ENCODE measurements at places on chromosomes 16 and 17.

DNA sequence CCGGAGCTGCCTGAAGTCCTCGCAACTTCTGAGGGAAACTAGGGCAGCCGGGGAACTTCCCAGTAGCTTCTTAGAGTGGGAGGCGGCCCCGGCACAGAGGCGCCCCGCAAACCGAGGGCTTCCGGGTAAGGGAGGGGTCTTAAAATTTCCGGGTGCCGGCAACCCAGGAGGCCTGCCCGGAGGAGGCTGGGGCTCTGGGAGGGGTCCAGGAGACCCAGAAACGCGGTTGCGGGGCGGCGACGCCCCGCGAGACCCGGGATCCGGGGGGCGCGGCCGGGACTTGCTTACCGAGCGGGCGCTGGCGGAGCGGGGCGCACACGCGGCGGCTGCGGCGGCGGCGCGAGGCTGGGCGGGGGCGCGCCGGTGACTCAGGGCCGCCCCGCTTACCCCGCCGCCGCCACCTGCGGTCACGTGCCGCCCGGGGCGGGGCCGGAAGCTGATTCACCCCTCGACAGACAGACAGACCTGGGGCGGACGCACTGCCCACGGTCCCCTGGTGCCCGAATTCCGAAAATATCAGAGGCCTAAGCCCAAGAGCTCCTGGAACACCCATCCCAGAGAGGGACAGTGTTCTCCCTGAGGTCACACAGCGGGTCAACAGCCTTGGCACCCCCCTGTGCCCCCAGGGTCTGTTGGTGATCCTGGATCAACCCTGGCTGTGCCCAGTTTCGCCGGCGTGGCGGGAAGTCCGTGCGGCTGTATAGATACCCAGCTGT lies at the start of gene FAM83G:
Gene FAM83G, minus strand, starts transcription at position 344 of the 716 bp plus-strand sequence. CDS start 723 bp downstream, outside the sequence.
- DNase-seq, result peak; percentile 82

- DNase-seq, result no peak
Measured at GRCh38 chr17:67044940-67045339, 586 bp downstream of the CACNG1 start.

DNA sequence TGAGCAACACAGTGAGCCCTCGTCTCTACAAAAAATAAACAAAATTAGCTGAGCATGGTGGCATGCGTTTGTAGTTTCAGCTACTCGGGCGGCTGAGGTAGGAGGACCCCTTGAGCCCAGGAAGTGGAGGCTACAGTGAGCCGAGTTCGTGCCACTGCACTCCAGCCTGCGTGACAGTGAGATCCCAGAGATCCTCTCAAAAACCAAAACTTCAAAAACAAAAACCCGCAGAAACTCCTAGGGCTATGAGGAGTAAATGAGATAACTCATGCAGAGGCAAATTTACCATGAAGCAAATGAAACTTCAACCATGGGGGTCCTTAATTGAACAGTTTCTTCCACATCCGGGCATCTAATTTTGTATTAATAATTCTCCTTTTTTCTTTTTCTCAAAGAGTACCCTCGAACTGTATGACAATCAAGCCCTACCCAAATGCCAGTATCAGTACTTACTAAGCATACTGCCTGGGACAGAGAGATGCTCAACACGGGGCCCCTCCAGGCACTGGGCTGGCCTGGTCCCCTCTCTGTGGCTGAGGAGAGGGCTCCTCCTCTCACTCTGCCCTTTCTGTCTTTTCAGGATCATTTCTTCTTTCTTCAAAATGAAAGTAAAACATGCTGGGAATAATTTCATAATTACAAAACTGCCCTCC lies 789 bp upstream of the PIPOX start:
- DNase-seq, result no peak

- no peak for DNase-seq
Measured at GRCh38 chr17:9189870-9190269, 168.6 kb downstream of the NTN1 start.

GRCh38 chr16:81686391-81687130 lies 92.5 kb upstream of the PLCG2 start:
- no peak for DNase-seq

DNA sequence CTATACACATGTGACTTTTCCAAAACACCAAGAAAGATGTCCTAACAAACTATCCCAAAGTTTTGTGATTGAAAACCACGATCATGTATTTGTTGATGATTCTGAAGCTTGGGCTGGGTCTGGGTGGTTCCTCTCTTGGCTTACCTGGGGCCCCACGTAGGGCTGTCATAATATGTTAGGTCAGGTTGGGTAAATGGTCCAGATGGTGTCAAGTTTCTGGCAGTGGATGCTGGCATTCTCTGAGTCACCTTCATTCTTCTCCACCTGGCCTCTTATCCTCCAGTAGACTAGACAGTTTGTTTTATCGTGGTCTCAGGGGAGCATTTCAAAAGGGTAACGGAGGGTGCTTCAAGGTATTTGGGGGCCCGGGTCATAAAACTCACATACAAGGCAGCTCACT lies 39.4 kb downstream of the SYCE1L start:
- no peak for DNase-seq

- DNase-seq, result no peak
Measured at GRCh38 chr17:59493867-59494266, 71.5 kb upstream of the DHX40 start.

DNA sequence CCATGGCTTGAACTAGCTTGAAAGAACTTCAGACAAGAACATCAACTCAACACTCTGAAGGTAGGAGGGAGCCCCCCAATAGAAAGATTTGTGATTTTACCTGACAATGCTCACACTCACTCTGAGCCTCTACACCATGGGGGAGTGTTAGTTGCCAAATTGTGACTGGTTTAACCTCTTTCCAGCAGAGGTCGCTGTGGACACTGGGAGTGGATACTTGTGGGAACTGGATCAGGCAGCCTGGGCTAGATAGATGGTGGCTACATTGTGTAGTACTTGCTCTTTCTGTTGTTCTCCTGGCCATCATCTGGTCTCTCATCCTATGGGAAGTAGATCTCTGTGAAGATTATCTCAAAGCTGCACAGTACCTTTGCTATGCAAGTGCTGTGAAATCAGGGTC lies 2.9 kb downstream of the SMPD3 start:
- DNase-seq, result peak; percentile 2

- DNase-seq, result no peak
Measured at GRCh38 chr17:66387392-66387981, 85.1 kb downstream of the PRKCA start.

GRCh38 chr16:71412270-71413160 lies 29.3 kb downstream of the TLE7 start:
- DNase-seq, result peak; percentile 53

DNA sequence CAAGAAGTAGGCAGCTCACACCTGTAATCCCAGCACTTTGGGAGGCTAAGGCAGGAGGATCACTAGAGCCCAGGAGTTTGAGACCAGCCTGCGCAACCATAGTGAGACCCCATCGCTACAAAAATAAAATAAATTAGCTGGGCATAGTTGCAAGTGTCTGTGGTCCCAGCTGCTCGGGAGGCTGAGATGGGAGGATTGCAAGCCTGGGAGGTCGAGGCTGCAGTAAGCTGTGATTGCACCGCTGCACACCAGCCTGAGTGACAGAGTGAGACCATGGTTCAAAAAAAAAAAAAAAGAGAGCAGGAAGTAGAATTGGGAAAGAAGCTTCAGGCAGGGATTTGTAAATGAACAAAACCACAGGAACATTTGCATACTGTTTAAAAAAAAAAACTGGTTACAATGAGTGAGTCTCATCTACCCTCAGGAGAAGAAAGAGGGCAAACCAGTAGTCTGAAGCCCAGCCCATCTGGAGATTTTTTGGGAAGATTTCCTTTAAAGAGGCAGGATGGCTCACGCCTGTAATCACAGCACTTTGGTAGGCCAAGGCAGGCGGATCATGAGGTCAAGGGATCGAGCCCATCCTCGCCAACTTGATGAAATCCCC lies 7.9 kb downstream of the MPV17L start:
- DNase-seq, result peak; percentile 20

- no peak for DNase-seq
Measured at GRCh38 chr17:39351508-39351907, 49.9 kb downstream of the FBXL20 start.

DNA sequence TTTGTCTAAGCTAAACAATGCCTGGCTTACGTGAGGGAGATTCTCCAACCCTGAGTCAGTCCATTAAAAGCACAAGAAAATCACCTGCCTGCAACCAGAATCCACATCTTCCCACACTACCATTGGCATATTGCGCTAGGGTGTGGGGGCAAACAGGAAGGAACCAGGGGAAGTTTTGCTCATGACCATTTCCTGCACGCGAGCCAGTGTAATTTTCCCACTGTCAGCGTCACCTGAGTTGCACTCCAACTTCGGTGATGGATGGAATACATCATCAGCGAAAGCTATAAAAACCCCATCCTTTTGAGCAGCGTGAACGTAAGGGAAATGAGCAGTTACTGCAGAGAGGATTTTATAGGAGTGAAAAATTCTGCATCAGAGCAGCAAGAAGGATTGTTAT lies 167.9 kb upstream of the NOL11 start:
- peak; percentile 42 for DNase-seq

DNA sequence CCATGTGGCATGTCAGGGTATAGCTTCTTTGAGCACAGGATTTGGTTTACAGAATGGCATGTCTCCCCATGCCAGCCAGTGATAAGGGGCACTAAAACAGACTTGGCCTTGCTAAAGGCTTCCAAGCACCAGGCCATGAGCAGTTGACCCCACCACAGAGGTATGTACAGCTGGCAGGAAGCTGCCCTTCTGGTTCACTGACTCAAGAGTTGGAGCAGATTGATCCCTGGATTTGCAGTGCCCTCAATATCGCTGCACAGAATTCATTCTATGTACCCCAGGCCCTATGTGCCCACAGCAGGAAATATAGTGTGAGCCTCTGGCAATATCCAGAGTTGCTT lies 24.3 kb downstream of the HLF start:
- DNase-seq, result no peak

- DNase-seq, result no peak
Measured at GRCh38 chr17:80105762-80106161, 4.4 kb downstream of the GAA start.

GRCh38 chr16:84459941-84460405 lies 44.5 kb downstream of the MEAK7 start:
- DNase-seq, result no peak

GRCh38 chr17:82800885-82801284 lies 38.9 kb downstream of the ZNF750 start:
- no peak for DNase-seq

DNA sequence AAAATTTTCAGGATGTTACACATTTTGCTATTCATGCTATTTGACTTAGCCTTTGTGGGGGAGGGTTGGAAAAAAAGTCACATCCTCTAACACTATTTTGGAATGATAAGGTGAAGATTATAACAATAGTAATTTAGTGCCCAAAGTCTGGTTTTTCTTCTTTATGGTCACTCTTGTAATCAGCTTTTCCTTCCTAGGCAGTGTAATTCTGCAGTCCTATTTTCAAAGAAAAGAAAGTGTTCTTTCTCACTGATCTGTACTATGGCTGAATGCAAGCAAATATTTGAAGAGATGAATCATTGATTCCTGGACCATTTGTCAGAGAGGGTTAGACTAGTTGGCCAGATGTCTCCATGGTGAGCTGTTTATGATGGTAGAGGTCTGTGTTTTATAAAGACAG lies 8.4 kb downstream of the RSPRY1 start:
- DNase-seq, result peak; percentile 94

- DNase-seq, result no peak
Measured at GRCh38 chr17:299546-299945, 53.1 kb downstream of the RPH3AL start.

- no peak for DNase-seq
Measured at GRCh38 chr17:75808905-75809621, 24.5 kb downstream of the UNK start.

GRCh38 chr16:84339311-84339710 lies 29.0 kb upstream of the ATP2C2 start:
- DNase-seq, result no peak

DNA sequence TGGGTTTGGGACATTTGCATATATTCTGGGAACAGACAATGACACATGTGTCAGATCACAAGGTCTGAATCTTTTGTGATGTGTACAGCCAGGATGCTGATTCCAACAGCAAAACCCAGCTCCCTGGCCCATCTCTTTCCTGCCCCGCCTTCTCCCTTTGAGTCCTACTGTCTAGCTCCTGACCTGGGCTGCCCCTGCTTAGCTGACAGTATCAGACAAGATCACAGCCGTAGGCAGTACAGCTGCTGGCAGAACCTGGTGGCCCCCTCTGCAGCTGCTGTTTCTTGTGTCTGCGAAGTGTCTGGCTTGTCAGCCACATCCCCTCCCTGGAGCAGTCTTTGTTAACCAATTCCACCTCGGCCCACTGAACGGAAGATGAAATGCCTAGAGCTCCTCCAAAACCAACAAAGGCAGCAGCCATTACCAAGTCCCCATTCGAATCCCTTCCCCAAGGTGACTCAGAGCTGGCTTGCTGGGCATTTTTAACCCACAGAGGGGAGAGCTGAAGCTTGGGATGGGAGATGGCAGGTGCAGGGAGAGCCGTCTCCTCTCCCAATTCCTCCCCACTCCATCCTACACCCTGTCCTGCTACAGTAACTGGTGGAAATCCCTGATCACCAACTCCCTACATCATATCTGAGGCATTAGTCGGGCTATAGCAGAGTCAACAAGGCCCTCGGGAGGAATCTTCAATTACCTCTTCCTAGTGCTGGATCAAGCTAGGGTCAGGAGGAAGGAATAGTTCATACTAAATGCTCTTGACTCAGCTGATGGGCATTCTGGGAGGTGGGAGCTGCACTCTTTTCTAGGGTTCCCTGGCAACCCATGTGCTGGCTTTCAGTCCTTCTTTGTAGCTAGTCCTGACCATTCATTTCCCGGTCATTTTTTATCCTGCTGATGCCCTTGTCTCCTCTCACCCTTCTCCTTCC lies 5.8 kb downstream of the PIPOX start:
- peak; percentile 10 for DNase-seq

GRCh38 chr16:85173146-85173980 lies 61.1 kb upstream of the CIBAR2 start:
- peak; percentile 82 for DNase-seq

DNA sequence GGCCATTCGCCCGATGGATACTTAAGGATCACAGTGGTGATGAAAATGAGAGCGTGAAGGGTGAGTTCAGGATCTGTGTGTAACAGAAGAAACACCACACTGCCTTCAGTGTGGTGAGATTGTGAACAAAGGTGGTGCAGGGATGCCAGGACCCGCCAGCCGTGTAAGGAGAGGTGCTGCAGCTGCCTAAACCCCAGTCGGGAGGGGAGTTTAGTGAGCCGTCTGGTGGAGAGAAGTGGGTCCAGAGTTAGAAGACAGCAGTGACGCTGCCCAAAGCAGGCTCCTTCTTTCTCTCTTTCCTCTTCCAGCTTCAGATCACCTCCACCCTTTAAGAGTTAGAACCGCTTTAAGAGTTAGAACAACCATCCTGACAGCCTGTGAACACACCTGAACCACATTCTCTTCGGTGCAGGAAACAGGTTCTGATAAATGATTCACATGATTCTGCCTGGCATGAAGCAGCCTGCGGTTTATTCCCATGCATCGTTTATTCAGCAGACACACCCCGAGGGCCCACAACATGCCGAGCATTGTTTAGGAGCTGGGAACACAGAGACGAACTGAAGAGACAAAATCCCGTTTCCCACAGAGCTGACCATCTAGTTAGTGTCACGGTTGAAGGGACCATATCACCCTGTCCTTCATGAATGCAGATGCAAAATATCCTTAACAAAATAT lies 84.0 kb upstream of the DNAH17 start:
- peak; percentile 36 for DNase-seq

DNA sequence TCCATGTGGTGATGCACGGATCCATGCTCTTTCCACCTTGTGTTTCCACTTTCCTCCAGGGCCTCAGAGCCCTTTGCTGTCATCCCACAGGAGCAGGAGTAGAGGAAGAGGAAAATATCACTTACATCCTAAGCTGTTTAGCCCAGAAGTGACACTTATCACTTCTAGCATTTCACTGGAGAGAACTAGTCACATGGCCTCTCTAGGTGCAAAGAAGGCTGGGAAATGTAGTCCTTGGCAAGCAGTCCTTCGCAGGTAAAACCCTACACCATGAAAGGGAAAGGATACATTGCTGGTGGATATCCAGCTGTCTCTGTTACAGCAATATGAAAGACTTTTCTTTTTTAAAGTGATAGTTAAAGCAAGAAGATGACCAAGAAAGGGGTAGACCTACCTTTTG lies 185.9 kb downstream of the RGS9 start:
- DNase-seq, result peak; percentile 18
